ENCODE measurements at places on chromosomes 16 and 17.

DNA sequence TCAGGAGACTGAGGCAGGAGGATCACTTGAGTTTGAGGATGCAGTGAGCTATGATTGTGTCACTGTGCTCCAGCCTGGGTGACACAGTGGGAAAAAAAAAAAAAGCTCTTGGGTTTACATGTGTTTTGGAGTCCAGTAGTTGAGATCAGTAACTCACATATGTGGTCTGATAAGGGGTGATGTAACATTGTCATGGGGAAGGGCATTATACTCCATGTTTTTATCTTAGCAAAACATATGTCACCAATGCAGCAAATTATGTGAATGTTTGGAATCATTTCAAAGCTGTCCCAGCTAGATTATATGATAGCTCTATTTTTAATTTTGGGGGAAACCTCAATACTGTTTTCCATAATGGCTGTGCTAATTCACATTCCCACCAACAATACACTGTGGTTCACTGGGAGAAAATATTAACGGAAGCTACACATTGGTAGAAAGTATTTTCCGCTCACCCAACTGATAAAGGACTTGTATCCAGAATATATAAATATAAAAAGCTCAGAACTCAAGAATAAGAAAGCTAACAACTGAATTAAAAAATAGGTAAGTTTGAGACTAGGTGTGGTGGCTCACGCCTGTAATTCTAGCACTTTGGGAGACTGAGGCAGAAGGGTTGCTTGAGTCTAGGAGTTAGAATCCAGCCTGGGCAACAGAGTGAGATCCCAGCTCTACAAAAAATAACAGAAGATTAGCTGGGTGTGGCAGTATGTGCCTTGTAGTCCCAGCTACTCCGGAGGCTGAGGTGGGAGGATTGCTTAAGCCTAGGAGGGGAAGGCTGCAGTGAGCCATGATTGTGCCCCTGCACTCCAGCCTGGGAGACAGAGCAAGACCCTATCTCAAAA lies 224.1 kb upstream of the TBX2 start:
- DNase-seq: no peak

- DNase-seq: no peak
Observed at GRCh38 chr16:89550421-89551007, 10.0 kb upstream of the RPL13 start.

DNA sequence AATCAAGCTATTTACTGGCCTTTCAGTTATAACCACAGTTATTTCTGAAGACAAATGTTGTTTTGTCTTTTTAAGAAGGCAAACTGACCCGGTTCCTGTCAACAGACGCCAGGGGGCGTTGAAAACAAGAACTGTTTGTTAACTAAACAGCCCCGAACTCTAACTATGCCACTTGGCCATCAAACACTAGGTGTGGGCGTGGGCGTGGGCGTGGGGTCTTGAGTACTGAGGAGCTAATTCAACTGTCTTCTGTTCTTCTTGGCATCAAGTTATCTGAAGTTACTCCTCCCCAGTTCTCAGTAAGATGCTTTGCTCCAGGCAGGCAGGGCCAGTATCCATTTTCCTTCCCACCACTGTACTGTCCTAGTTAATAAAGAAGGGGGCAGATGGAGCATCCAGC lies 63.3 kb upstream of the MTMR4 start:
- DNase-seq: no peak

GRCh38 chr17:15323131-15323530 lies 18.3 kb downstream of the TEKT3 start:
- DNase-seq: no peak

DNA sequence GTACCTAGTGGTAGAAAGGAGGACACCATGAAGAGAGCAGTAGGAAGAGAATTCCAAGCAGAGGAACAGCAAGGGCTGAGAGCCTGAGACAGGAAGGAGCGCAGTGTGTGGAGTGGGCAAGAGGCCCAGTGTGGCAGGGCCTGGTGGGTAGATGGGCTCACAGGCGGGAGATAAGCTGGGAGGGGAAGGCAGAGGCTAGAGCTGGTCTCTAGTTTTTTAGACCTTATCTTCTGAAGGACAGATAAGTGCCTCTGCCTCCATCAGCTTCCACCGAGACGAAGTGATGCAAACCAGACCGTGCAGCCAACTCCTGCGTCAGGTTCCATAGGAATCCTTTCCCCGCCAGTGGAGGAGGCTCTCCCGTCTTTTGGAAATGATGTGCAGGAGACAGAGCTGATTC lies 33.6 kb downstream of the CDH1 start:
- no peak for DNase-seq
